Hematopoietic multipotent progenitor cell treated with erythropoietin and hydrocortisone succinate and interleukin-3 and kit ligand, for 15 days (in vitro differentiated cells): ENCODE measurements at places on chromosomes 2 and 18.
A peak's percentile ranks its signal among the peaks of the same experiment; 100 is the strongest.

GRCh38 chr18:51278045-51278649 lies 80.7 kb upstream of the MEX3C start:
- peak; percentile 38 for DNase-seq

DNA sequence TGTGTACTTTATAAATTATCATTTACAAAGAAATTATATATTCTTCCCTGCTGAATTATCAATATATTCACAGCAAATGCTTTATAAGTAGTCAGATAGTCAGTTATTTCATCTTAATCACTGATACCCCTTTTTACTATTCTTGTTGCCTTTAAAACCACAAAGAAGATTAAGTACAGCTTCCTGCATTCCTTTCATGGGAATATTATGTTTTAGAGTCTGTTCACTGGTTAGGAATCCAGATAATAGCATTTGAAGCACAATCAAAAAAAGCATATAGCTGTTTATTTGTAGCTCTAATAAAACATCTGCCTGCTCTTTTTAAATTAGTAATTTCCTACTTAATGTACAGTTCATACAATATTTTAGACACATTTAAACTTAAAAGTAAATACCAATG lies 508.9 kb downstream of the FBXO15 start:
- no peak for DNase-seq

DNA sequence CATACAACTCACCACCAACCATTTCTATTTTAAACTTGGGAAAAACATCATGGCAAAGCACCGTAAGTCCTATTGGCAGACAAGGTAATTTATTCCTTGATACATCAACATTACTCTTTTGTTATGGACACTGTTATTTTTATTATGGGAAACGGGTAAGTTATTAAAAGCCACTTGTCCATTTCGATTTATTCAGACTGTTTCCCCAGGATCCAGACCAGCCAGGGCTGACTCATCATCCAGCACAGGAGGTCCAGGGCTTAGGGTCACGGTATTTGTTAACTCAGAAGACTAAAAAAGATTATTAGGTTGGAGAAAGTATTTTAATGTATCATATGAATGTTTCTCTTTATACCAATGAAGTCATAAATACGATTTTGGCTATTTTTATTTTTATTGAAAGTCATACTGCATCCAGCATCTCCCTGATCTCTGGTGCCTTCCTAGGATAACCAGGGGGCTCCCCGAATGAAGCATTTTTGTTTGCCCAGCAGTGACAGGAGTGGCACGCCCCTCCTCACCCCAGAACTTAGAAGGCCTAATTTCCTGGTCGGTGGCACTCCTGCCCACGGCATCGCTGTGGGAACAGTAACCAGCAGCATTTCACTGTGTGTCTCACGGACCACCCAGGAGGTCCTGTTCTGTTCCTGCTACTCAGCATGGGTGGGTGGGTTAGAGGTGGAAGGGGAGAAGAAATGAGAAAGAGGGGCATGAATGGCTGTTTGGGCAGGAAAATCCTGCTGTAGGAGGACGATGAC lies 446.1 kb downstream of the EIPR1 start:
- no peak for DNase-seq

GRCh38 chr2:144443837-144444817 lies 75.8 kb downstream of the ZEB2 start:
- DNase-seq = no peak

- no peak for DNase-seq
These were observed 207.8 kb downstream of the ACKR3 start for GRCh38 chr2:236777408-236777807.

GRCh38 chr18:58196164-58196563 lies 152.1 kb downstream of the NEDD4L start:
- no peak for DNase-seq

GRCh38 chr2:30747206-30747605 lies 60.0 kb downstream of the CAPN13 start:
- no peak for DNase-seq

- no peak for DNase-seq
These were observed 979.4 kb downstream of the TSN start for GRCh38 chr2:122734766-122735424.

DNA sequence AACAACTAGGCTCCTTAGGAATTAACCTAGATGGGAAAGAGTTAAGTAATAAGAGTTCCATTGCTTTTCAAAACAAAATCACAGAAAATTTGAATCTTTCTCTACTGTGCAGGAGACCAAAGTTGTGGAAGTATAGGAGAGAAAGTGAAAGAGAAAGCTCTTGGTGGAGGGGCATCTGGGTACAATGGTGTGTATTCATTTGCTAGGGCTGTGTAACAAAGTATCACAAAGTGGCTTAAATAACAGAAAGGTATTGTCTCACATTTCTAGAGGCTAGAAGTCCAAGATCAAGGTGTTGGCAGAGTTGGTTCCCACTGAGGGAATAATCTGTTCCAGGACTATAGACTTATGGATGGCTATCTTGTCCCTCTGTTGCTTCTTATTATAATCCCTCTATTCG lies 50.5 kb upstream of the GORASP2 start:
- no peak for DNase-seq

DNA sequence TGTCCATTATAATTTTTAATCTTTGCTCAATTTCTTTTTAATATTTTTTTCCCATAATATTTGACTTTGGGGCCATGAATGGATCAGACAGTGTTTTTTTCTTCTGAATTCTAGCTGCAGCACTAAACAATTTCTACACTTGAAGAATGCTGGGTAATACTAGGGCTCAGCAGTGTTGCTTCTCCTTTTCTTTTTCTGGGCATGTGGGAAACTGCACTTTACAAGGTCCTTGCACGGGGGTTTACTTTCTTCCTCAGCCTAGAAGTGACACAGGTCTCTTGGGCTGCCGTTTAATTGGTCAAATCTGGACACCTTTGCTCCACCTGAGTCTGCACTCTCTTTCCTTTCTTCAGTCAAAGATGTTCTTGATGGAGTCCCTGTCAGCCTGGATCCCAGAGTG lies 135.4 kb upstream of the APCDD1 start:
- no peak for DNase-seq

DNA sequence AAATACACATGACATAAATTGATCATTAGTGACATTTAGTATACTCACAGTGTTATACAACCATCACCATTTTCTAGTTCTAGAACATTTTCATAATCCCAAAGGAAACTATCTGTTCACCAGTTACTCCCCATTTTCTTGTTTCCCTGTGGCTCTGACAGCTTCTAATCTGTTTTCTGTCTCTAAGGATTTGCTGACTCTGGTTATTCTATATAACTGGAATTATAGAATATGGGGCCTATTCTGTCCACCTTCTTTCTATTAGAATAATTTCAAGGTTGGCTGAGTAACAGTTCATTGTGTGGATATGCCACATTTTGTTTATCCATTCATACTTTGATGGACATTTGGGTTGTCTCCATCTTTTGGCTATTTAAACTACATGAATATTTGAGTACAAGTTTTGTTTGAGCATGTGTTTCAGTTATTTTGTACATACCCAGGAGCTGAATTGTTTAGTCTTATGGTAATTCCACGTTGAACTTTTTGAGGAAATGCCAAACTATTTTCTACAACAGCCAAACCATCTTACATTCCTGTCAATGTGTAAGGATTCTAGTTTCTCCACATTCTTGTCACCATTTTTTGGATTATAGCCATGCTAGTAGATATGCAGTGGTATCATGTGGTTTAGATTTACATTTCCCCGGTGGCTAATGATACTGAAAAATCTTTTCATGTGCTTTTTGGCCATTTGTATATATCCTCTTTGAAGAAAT lies 20.5 kb downstream of the KIAA1328 start:
- DNase-seq = no peak
